ENCODE measurements at places on chromosomes 16 and 17.

- no peak for DNase-seq
Measured at GRCh38 chr17:65154770-65155589, 17.8 kb downstream of the RGS9 start.

GRCh38 chr16:1343428-1344242 lies 8.0 kb downstream of the TSR3 start:
- DNase-seq = no peak

- DNase-seq = peak; percentile 76
Measured at GRCh38 chr16:22007509-22008214, at the start of gene MOSMO. Gene MOSMO, plus strand, starts transcription at chr16:22008111. Its CDS starts 191 bp downstream, at chr16:22008302.

DNA sequence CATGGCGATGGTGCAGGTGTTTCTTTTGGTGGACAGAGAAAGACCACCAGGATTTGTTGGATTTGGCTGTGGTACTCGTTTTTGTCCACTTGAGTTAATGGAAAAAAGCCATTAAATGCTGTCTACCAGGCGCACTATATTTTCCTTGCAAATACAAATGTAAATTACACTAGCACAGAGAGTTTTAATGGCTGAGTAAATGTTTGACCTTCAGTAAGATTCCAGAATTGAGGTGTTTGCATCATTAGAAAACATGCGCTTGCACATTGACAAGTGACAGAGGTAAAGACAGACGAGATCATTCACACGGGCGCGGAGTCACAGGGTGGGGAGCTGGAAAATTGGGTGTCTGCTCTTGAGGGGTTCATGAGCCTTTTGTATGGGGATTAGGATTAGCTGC lies 53.5 kb upstream of the AKTIP start:
- no peak for DNase-seq

- DNase-seq = no peak
Measured at GRCh38 chr16:26078716-26079355, 387.1 kb downstream of the HS3ST4 start.

DNA sequence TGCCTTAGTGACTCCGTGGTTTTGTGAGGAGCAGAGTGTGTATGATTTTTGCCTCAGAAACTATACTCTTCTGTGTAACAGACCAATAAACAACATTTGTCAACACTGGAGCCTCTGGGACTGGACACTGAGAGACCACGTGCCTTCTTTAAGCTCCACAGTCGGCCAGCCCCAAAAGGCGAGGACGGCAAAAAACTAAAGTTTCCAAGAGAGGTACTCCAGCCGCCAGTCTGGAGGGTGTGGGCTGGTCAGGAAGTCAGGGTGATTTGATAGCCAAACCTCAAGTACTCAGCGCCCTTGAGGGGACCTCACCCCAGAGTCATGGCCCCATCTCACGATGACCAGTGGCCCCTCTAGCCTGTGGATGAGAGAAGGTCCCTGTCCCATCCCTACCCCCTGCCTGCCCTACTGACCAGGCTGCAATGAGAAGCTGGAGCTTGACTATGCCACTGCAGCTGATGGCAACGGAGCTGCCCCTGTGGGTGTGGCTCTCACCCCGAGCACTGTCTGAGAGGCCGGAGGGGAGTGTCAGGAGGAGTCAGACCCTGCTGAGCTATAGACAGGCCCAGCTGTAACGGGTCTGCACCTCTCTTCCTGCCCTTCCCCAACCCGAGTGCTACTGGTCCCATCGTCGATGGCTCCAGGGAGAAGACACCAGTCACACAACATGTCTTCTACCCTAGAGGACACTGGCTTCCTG lies 19.8 kb downstream of the MNT start:
- no peak for DNase-seq

All from activated T-cell treated with anti-CD3 and anti-CD28 coated beads, Interleukin-2, amount 50 U/mL, for 1 hour (primary cell).